ENCODE measurements at places on chromosomes 1 and 21. TPM values are rescaled to one million over a fixed set of nuclear protein-coding genes. Genes with fewer than 3 reads are reported as not detected.
A peak's percentile ranks its signal among the peaks of the same experiment; 100 is the strongest.

GRCh38 chr1:5430136-5430535 lies 562.1 kb downstream of the NPHP4 start:
- DNase-seq = no peak

The CD84 gene
- total RNA-seq = not detected

DNA sequence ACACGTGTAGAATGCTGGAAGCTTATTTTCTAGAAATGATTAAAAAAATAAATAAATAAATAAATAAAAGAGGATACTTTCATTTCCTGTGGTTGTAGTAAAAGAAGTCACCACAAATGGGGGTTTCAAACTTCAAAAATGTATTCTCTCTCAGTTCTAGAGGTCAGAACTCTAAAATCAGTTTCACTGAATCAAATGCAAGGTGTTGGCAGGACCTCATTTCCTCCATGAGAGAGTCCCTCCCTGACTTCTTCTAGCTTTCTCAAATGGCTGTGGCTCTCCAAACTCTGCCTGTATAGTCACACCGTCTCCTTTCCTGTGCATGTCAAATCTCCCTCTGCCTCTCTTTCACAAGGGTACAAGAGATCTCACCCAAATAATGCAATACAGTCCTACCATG lies 312.6 kb upstream of the CXADR start:
- DNase-seq = no peak

DNA sequence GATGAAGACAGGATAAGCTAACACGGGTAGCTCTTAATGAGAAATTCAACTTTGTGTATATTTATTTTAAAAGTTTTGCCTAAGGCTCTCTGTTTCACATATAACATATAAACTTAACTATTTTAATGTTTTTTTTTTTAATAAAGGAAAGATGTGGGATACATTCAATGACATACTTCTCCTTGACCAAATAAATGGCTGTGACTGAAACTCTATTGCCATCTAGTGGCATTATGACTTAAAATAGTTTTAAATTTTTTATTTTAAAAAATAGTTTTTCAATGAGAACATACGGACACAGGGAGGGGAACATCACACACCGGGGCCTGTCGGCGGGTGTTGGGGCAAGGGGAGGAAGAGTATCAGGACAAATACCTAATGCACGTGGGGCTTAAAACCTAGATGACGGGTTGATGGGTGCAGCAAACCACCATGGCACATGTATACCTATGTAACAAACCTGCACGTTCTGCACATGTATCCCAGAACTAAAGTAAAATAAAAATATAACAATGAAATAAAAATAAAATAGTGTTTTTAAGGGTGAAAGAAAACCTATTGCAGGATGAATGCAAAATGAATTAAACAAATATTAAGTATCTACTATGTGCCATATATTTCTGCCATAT lies 83.4 kb downstream of the LYST start:
- no peak for DNase-seq

DNA sequence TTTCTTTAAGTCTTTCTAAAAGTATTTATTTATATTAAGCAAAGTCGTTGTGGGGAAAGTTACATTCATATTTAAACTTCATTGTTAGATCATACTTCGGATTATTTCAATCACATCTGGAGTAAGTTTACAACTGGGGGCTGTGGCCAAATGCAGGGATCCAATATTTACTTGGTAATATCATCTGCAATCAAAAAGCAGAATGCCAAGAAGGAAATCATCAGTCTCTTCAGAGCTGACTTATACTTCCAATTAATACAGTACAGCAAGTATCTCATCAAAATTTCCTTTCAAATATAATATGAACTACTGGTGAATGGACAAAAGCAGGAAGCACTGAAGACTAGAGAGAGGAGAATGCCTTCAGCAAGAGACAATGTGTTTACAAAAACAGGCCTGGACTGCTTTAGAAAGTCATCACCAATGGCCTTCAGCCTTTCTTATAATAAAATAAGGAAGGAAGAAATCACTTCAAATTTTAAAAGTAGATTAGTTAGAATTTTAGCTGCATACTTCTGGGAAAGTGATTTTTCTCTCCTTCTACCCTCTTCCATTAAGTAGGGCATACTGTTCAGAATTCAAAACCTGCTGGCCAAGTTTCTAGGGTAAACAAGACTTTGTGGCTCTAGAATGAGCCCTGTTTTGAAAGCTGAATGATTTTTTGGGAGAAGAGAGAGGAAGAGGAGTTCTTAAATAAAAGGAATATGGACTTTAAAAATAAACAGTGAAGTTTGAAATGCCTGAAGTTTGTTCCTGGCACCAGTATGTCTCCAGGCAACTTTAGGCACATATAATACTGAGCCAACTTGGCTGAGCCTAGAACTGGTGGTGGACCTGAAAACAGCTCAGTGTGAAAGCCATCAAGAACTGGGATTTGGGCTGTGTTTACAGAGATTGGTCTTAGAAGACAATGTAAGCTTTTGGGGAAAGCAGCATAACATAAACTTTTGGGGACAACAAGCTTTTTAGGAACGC lies 22.2 kb upstream of the MYOC start:
- no peak for DNase-seq

GRCh38 chr1:74908797-74909196 lies 175.8 kb downstream of the TYW3 start:
- no peak for DNase-seq

The GUCA2B gene
- total RNA-seq = not detected

DNA sequence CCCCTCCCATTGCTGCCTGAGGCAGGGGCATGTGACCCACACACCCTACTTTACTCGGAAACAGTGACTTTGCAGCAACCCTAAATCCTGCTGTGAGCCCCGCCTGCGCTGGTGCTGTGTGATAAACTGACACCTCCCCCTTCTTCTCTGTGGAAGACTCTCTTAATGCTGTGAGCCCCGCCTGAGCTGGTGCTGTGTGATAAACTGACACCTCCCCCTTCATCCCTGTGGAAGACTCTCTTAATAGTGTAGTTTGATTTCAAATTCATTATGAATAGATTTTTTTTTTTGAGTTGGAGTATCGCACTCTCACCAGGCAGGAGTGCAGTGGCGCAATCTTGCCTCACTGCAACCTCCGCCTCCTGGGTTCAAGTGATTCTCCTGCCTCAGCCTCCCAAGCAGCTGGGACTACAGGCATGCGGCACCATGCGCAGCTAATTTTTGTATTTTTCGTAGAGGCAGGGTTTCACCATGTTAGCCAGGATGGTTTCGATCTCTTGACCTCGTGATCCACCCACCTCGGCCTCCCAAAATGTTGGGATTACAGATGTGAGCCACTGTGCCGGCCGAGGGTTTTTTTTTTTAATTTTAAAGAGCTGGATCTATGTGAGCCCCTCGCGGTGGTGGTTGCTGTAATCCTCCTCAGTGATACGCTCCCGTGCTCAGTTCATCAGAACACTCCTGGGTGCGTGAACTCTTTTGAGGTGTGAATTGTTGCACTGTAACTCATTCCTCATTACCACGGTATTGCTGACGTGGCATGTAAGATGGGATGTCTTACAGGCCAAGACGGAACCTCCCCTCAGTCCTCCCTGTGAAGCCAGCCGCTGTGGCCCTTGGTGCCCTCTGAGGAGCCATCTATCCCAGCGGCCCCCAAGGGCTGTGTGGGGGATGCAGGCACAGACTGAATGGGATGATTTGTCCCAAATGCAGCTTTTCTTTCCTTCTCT lies 60.3 kb downstream of the GALNT2 start:
- peak; percentile 64 for DNase-seq

- no peak for DNase-seq
Observed at GRCh38 chr1:156055281-156056048, 883 bp downstream of the LAMTOR2 start.

GRCh38 chr1:4367230-4367777 lies 287.1 kb upstream of the AJAP1 start:
- no peak for DNase-seq

- DNase-seq = no peak
Observed at GRCh38 chr1:165671526-165671925, 26.8 kb downstream of the ALDH9A1 start.

The OR10J1 gene
- not detected for total RNA-seq

DNA sequence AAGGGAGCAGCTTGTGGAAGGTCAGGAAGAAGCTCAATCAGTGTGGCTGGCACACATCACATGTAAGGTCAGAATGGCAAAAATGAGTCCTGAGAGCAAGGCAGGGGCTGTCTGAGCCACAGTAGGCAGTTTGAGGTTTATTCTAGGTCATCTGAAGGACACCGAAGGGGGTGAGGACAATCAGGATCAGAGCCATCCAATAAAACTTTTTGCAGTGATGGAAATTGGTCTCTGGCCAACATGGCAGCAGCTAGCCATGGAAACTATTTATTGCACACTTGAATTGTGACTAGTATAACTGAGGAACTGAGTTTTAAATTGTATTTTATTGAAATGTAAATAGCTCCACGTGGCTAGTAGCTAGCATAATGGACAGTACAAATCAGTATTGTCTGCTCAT lies 97.0 kb upstream of the CACNA1E start:
- DNase-seq = no peak

The ABCA4 gene
- total RNA-seq = 0.04 TPM

GRCh38 chr1:33895396-33895795 lies 31.5 kb downstream of the HMGB4 start:
- DNase-seq = peak; percentile 35

DNA sequence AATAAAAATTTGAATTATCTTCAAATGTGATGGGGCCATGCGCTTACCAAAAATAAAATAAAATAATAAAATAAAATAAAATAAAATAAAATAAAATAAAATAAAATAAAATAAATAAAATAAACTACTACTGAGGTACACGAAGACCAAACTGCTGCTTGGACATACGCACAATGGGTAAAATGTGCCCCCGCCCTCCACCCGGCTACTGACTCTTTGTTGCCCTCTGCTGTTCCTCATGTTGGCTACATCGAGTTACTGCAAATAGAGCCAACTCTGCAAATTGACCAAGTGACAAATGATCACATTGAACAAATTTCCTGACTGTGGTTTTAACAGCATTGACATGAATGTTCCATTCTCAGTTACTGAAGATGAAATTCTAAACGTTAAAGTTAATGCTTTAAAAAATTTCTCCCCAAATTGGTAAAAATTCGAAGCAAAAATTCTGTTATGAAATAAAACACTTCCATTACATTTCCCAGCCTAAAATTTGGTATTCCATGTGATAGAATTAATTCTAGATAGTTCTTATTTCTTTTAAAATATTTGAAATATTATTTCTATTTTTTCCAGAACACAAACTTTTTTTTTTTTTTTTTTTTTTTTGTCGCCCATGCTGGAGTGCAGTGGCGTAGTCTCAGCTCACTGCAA lies 18.8 kb upstream of the MAP1LC3C start:
- peak; percentile 80 for DNase-seq

- DNase-seq = peak; percentile 20
Observed at GRCh38 chr1:39969531-39970270, 14.8 kb downstream of the MFSD2A start.

The TCEA3 gene
- total RNA-seq = 0.37 TPM

- no peak for DNase-seq
Observed at GRCh38 chr21:27681038-27681437, 714.1 kb upstream of the ADAMTS5 start.
